Endothelial cell of coronary artery (primary cell): ENCODE measurements at places on chromosomes 1 and 21. TPM values are rescaled to one million over a fixed set of nuclear protein-coding genes. Genes with fewer than 3 reads are reported as not detected.

The ADORA1 gene
- total RNA-seq, result not detected in 2 replicates

The REN gene
- not detected in 2 replicates for total RNA-seq

The FMO4 gene
- 0.36 and 0.47 TPM in 2 replicates for total RNA-seq

The CFAP45 gene
- 0.94 and 1.5 TPM in 2 replicates for total RNA-seq

The PTTG1IP gene
- total RNA-seq, result 299 and 366 TPM in 2 replicates

The TENT5C gene
- 0.09 and 0.19 TPM in 2 replicates for total RNA-seq

The ASCL5 gene
- total RNA-seq, result not detected in 2 replicates

The SMG7 gene
- 18.6 and 27.6 TPM in 2 replicates for total RNA-seq

The FAM151A gene
- total RNA-seq, result not detected in 2 replicates

The CHAF1B gene
- 2.1 and 3.3 TPM in 2 replicates for total RNA-seq

The ZNF593OS gene
- total RNA-seq, result 0.09 TPM in 1 of 2 replicates, not detected in the other

The RUNX3 gene
- under 0.01 TPM in 1 of 2 replicates, not detected in the other for total RNA-seq

The LHX8 gene
- not detected in 2 replicates for total RNA-seq

The PAQR6 gene
- 0.27 and 0.47 TPM in 2 replicates for total RNA-seq

The ERG gene
- total RNA-seq, result 45.7 and 55.8 TPM in 2 replicates

The DTL gene
- total RNA-seq, result 4.9 and 8.7 TPM in 2 replicates

The CYYR1 gene
- 5.1 and 17.0 TPM in 2 replicates for total RNA-seq

The LZIC gene
- 22.8 and 26.5 TPM in 2 replicates for total RNA-seq

The HES2 gene
- total RNA-seq, result 14.2 and 26.6 TPM in 2 replicates

The SYT11 gene
- 29.9 and 30.9 TPM in 2 replicates for total RNA-seq

The C1orf198 gene
- total RNA-seq, result 9.4 and 17.8 TPM in 2 replicates

The TAS1R1 gene
- total RNA-seq, result not detected in 2 replicates

The DNAJC28 gene
- 0.90 and 0.94 TPM in 2 replicates for total RNA-seq

The RAB42 gene
- 0.81 and 1.2 TPM in 2 replicates for total RNA-seq

The GJC2 gene
- 1.2 and 3.9 TPM in 2 replicates for total RNA-seq

The XKR8 gene
- 3.8 and 4.4 TPM in 2 replicates for total RNA-seq

The DPH2 gene
- total RNA-seq, result 21.0 and 26.6 TPM in 2 replicates

The DUSP23 gene
- 137 and 145 TPM in 2 replicates for total RNA-seq

The CRYAA gene
- not detected in 2 replicates for total RNA-seq

The RIIAD1 gene
- not detected in 2 replicates for total RNA-seq

The DDR2 gene
- total RNA-seq, result 10.4 and 12.3 TPM in 2 replicates

The MARK1 gene
- 1.3 and 1.7 TPM in 2 replicates for total RNA-seq

The APCS gene
- total RNA-seq, result not detected in 2 replicates

The FAM3B gene
- total RNA-seq, result not detected in 2 replicates

The PYHIN1 gene
- total RNA-seq, result not detected in 2 replicates

The SH2D5 gene
- total RNA-seq, result 0.81 and 0.85 TPM in 2 replicates

The AMY1A gene
- total RNA-seq, result not detected in 2 replicates
